ENCODE measurements at places on chromosomes 6 and 20. TPM values are rescaled to one million over a fixed set of nuclear protein-coding genes. Genes with fewer than 3 reads are reported as not detected.

DUSP15 gene
- total RNA-seq, result 6.4 TPM

CYP39A1 gene
- total RNA-seq, result 5.1 TPM

- H3K4me1 ChIP-seq, result no peaks in the 10 kb centered on the region
- no peak overlapping the region for H3K4me3 ChIP-seq
- no peaks in the 10 kb centered on the region for H3K27me3 ChIP-seq
- H3K36me3 ChIP-seq, result no peaks in the 10 kb centered on the region
Observed at GRCh38 chr20:29298271-29298590, 1959.2 kb upstream of the DEFB115 start.

GRCh38 chr20:25245461-25245860, 2.4 kb upstream of the PYGB start:
- H3K4me1 ChIP-seq, result peaks cover 20% of the 10 kb centered on the region
- no peaks in the 10 kb centered on the region for H3K27me3 ChIP-seq
- no peak for DNase-seq
- H3K36me3 ChIP-seq, result no peaks in the 10 kb centered on the region
- no peak overlapping the region for H3K27ac ChIP-seq
- H3K4me3 ChIP-seq, result no peak overlapping the region

DNA sequence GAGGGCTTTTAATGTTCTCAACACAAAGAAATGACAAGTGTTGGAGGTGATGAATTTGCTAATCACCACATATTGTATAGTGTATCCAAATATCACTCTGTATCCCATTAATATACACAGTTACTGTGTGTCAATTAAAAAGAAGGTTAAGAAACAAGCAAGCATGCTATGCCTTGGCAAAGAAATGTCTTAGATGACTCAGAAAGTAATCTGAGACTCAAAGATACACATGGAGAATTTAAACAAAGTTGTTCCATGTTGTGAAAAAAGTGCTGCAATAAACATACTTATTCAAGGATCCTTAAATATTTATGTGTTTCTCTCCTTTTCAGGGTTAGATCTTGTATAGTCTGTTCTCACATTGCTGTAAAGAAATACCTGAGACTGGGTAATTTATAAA, 300.9 kb downstream of the DHX35 start:
- no peak overlapping the region for H3K27ac ChIP-seq
- no peak overlapping the region for H3K4me3 ChIP-seq
- no peak for DNase-seq

DNA sequence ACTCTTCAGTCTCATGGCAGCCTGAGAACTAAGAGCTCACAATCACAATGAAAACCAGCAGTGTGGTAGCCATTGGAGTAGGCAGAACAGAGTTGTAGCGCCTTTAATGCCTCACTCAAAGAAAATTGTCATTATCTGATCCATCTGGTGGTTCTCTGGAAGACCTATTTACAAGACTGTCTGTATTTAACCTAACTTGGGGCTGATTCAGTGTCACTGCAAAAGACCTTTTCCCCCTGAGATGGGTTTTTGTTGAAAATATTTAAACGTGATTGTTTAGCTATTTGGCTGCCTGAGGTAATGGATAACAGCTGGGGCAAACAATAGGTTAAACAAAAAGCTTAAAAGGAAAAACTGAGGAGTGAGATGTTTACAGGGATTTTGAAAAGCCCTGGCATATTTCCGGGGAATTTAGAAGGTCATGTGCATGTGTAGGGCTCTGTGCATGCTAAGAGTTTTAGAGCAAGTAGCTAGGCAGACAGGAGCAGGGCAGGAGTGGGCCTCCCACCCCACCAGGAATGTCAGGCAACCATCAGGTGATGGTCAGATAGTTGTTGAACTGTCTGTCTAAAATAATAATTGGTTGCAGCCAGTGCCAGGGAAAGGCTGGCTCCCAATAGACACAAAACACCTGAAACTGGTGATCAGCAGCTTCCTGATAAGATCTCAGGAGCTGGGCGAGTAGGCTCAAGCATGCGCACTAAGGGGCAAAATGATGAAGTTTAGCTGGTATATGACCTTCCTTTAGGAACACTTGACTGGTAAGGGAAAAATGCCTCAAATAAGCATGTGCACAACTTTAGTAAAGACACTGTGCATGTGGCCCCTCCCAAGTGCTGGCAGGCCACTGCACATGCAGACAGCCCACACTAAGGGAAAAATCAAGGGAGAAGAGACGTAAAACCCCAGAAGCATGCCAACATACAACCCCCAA, 70.8 kb upstream of the AKIRIN2 start:
- no peaks in the 10 kb centered on the region for H3K36me3 ChIP-seq
- peaks cover 13% of the 10 kb centered on the region for H3K4me1 ChIP-seq
- H3K27me3 ChIP-seq, result no peaks in the 10 kb centered on the region
- peak; percentile 43 for DNase-seq
- H3K4me3 ChIP-seq, result no peak overlapping the region

GRCh38 chr6:126266664-126267063, 73.3 kb upstream of the CENPW start:
- H3K27me3 ChIP-seq, result no peaks in the 10 kb centered on the region
- no peaks in the 10 kb centered on the region for H3K4me1 ChIP-seq

GRCh38 chr6:150910561-150910960, 45.1 kb downstream of the MTHFD1L start:
- no peaks in the 10 kb centered on the region for H3K4me1 ChIP-seq
- no peak overlapping the region for H3K27ac ChIP-seq
- no peaks in the 10 kb centered on the region for H3K27me3 ChIP-seq
- no peak for DNase-seq
- no peak overlapping the region for H3K4me3 ChIP-seq
- H3K36me3 ChIP-seq, result no peaks in the 10 kb centered on the region

Data from adrenal gland (tissue), 19 donors.